CD4-positive, alpha-beta T cell (primary cell): ENCODE measurements at places on chromosomes 2 and 18. TPM values are rescaled to one million over a fixed set of nuclear protein-coding genes. Genes with fewer than 3 reads are reported as not detected.

- DNase-seq: no peak
- H3K27ac ChIP-seq: no peak overlapping the region
- H3K36me3 ChIP-seq: peaks cover 3% of the 10 kb centered on the region
- H3K4me1 ChIP-seq: no peaks in the 10 kb centered on the region
- no peaks in the 10 kb centered on the region for H3K27me3 ChIP-seq
- H3K4me3 ChIP-seq: no peak overlapping the region
Measured at GRCh38 chr2:237359894-237360780, 53.8 kb downstream of the COL6A3 start.

- no peak for DNase-seq
- H3K27ac ChIP-seq: no peak overlapping the region
- no peaks in the 10 kb centered on the region for H3K4me1 ChIP-seq
Measured at GRCh38 chr2:46248171-46248570, 49.0 kb upstream of the EPAS1 start.

TSN gene
- total RNA-seq: 50.9 TPM

STAT4 gene
- total RNA-seq: 83.0 TPM

DNA sequence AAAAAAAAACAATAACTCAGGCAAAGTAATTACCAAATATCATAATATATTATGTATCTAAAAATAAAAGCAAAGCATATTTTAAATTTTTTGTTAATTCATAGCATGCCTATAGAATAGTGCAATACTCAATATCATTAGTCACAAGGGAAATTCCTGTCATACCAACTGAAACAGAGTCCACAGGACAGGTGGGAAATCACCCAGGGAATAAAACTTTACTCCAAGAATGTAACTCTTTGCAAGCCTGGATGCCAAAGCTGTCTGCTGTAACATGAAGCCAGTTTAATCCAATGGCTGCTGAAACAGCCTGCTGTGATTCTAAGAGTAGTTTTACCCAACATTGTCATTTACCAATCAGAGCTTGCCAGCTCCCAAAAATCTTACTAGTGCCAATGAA is 40.0 kb upstream of the SULT1C3 start:
- no peak overlapping the region for H3K4me3 ChIP-seq
- H3K4me1 ChIP-seq: no peaks in the 10 kb centered on the region
- no peaks in the 10 kb centered on the region for H3K36me3 ChIP-seq
- no peak overlapping the region for H3K27ac ChIP-seq

IL1F10 gene
- total RNA-seq: not detected

DNA sequence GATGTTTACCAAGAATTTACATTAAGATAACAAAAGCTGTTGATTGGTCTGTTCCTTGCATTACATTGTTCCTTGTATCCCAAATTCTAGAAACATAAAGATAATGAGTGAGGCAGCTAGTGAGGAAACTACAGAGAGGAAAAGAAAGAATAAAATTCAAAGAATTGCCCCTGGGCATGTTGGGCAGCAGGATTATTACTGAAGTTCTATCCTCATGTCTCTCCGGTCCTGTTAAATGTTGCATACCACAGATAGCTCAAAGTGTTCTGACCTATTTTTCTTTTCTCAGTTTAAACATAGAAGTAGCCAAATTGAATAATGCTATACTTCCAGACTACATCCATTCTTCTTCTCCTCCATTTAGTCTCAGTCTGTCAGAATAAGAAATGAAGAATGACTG is 58.2 kb upstream of the DYNC1I2 start:
- H3K4me1 ChIP-seq: no peaks in the 10 kb centered on the region
- no peak overlapping the region for H3K27ac ChIP-seq
- H3K4me3 ChIP-seq: no peak overlapping the region
- peaks cover 5% of the 10 kb centered on the region for H3K27me3 ChIP-seq
- no peak for DNase-seq
- H3K36me3 ChIP-seq: no peaks in the 10 kb centered on the region

GRCh38 chr18:36402765-36403396 is 105.4 kb downstream of the FHOD3 start:
- no peak overlapping the region for H3K27ac ChIP-seq
- H3K27me3 ChIP-seq: no peaks in the 10 kb centered on the region
- no peak overlapping the region for H3K4me3 ChIP-seq

- H3K27me3 ChIP-seq: no peaks in the 10 kb centered on the region
- no peak overlapping the region for H3K4me3 ChIP-seq
- DNase-seq: no peak
- no peak overlapping the region for H3K27ac ChIP-seq
Measured at GRCh38 chr2:133415210-133415876, 152.9 kb downstream of the NCKAP5 start.

MALL gene
- not detected for total RNA-seq

DNA sequence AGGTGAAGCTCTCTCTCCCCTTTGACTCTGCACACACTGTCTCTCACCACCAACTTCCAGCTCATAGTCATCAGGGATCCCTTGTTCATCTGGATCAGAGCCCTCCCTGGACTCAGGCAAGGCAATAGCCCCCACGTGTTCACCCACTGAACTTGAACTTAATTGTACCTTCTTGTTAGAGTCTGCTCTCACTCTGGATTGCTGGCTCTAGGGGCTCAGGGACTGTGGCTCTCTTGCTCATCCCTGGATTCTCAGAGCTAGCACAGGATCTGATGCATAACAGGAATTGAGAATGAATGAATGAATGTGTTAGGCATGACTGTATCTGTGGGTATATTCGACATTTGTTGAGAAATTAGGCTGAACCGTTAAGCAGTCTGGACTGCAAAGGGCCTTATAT is 16.7 kb upstream of the ASAP2 start:
- H3K27ac ChIP-seq: no peak overlapping the region
- no peaks in the 10 kb centered on the region for H3K4me1 ChIP-seq
- no peak overlapping the region for H3K4me3 ChIP-seq
- no peaks in the 10 kb centered on the region for H3K27me3 ChIP-seq

DNA sequence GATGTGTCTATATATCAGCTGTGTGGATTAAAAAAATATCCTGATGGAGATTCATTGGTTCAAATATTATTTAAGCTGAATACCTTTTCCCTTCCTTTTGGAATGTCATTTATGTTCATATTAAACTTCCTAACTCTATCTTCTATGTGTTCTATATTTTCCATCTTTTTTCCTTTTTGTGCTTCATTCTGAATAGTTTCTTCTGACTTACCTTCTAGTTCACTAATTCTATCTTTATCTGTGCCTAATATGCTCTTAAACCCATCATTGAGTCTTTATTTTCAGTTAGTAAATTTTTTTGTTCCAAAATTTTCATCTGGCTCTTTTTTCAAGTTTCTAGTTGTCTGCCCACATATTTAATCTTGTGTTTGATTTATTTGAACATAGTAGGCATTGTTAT is 219.4 kb upstream of the STON1 start:
- no peaks in the 10 kb centered on the region for H3K36me3 ChIP-seq
- H3K27me3 ChIP-seq: no peaks in the 10 kb centered on the region
- H3K4me1 ChIP-seq: peaks cover 12% of the 10 kb centered on the region
- DNase-seq: no peak
- no peak overlapping the region for H3K4me3 ChIP-seq

DNA sequence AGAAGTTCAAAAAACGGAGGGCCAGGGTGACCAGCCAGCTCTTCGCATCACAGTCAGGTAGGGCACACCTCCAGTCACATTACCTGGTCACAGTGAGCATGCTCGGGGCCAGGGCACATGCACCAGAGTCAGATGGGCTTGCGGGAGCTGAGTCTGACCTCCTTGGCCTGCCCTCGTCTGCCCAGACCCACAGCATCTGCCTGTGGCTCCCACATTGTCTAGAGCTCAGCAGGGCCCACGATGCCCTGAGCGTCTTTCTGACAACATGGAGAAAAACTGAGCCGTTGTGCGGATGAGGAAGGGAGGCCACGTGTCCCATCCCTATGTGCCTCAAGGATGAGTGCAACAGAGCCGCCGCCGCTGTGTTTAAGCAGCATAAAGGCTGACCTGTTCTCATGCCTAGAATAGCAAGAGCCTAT is 37.6 kb downstream of the CRACDL start:
- no peaks in the 10 kb centered on the region for H3K4me1 ChIP-seq
- DNase-seq: no peak
- no peaks in the 10 kb centered on the region for H3K36me3 ChIP-seq
- H3K27ac ChIP-seq: no peak overlapping the region
- H3K4me3 ChIP-seq: no peak overlapping the region

CTIF gene
- total RNA-seq: 2.9 TPM

GRCh38 chr2:152606081-152606480 is 111.2 kb downstream of the PRPF40A start:
- DNase-seq: no peak
- no peak overlapping the region for H3K27ac ChIP-seq
- no peak overlapping the region for H3K4me3 ChIP-seq

OR6B2 gene
- total RNA-seq: not detected

IL36RN gene
- not detected for total RNA-seq

PUS10 gene
- 2.0 TPM for total RNA-seq

DNA sequence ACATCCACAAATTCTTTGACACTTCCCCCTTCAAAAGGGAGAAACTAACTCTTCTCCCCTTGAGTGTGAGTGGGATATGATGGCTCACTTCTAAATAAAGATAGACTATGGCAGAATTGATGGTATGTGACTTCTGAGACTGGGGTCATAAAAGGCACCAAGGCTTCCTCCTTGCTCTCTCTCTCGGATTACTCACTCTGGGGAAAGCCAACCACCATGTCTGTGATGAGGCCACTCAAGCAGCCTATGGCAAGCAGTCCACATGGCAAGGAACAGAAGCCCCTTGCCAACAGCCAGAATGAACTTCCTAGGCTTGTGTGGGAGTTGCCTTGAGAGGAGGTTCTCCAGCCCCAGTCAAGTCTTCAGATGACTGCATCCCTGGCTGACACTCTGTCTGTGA is 43.6 kb downstream of the KIAA2012 start:
- peaks cover 2% of the 10 kb centered on the region for H3K27me3 ChIP-seq
- no peak overlapping the region for H3K4me3 ChIP-seq
- no peaks in the 10 kb centered on the region for H3K36me3 ChIP-seq
- no peaks in the 10 kb centered on the region for H3K4me1 ChIP-seq
- no peak overlapping the region for H3K27ac ChIP-seq

DNA sequence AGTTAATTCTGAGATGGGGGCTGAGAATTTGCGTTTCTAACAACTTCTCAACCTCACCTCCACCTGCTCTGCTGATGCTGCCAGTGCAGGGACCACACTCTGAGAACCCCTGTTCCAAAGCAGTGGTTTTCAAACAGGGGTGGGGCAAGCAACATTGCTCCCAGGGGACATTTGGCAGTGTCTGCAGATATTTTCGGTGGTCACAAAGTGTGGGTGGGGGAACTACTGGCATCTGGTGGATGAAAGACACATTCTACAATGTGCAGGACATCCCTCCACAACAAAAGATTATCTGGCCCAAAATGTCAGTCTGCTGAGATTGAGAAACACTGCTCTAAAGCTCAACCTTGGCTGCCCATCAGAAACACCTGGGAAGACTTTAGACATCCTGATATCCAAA is 188.7 kb upstream of the SATB2 start:
- H3K27me3 ChIP-seq: no peaks in the 10 kb centered on the region
- H3K27ac ChIP-seq: no peak overlapping the region
- no peak for DNase-seq
- H3K4me1 ChIP-seq: no peaks in the 10 kb centered on the region

- no peak for DNase-seq
- H3K4me3 ChIP-seq: no peak overlapping the region
- no peak overlapping the region for H3K27ac ChIP-seq
Measured at GRCh38 chr2:121479882-121480522, 50.7 kb upstream of the RNU4ATAC start.

- no peaks in the 10 kb centered on the region for H3K36me3 ChIP-seq
- H3K27me3 ChIP-seq: no peaks in the 10 kb centered on the region
- no peak for DNase-seq
- no peak overlapping the region for H3K4me3 ChIP-seq
- no peak overlapping the region for H3K27ac ChIP-seq
Measured at GRCh38 chr2:112821142-112821541, 15.4 kb downstream of the IL1B start.

OTOF gene
- 0.71 TPM for total RNA-seq

RNU2-63P gene
- 2.6 TPM for total RNA-seq

- no peak overlapping the region for H3K4me3 ChIP-seq
- peak; percentile 23 for DNase-seq
- H3K4me1 ChIP-seq: peaks cover 6% of the 10 kb centered on the region
- H3K36me3 ChIP-seq: peaks cover 83% of the 10 kb centered on the region
Measured at GRCh38 chr2:240595381-240596079, 9.0 kb downstream of the CAPN10 start.

DNA sequence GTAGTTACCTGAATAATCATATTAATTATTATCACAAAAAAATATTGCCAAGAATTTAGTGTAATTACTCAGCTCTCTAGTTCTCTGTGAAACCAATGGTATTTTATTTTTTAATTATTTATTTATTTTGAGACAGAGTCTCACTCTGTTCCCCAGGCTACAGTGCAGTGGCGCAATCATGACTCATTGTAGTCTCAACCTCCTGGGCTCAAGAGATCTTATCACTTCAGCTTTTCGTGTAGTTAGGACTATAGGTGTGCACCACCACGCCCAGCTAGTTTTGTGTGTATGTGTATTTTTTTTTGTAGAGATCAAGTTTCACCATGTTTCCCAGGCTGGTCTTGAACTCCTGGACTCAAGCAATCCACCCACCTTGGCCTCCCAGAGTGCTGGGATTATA is 440.4 kb upstream of the CDH20 start:
- no peaks in the 10 kb centered on the region for H3K36me3 ChIP-seq
- no peaks in the 10 kb centered on the region for H3K4me1 ChIP-seq
- H3K27me3 ChIP-seq: no peaks in the 10 kb centered on the region
- no peak overlapping the region for H3K4me3 ChIP-seq
- no peak for DNase-seq
